Activated CD8-positive, alpha-beta memory T cell treated with anti-CD3 and anti-CD28 coated beads for 4 hours (primary cell): ENCODE measurements at places on chromosomes 1 and 21.

GRCh38 chr21:27192281-27192949 lies 225.5 kb upstream of the ADAMTS5 start:
- no peak for DNase-seq

DNA sequence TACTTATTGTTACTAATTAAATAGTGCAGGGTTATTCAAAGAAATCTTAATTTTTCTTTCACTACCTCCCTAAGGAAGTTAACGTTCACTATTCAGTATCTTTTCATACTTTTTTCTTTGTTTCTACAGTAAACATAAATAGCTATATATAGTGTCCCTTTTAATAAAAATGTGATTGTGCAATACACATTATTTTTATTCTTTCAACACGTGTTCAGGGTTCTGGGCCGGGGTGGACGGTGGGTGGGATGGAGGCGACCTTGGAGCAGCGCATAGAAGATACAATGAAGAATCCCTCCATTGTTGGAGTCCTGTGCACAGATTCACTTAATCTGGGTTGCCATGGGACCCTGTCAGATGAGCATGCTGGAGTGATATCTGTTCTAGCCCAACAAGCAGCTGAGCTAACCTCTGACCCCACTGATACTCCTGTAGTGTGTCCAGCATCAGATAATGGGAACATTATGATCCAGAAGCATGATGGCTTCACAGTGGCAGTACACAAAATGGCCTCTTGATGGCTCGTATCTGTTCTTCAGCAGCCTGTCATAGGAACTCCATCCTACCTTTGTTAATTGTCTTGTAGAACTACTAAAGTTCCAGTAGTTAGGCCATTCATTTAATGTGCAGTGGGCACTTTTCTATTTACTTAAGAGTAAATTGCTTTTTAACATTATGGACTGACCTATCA lies 155.9 kb upstream of the L1TD1 start:
- no peak for DNase-seq

- no peak for DNase-seq
Measured at GRCh38 chr1:101139821-101140718, 96.7 kb upstream of the S1PR1 start.

- no peak for DNase-seq
Measured at GRCh38 chr1:91031081-91031480, 9.2 kb upstream of the ZNF644 start.

- DNase-seq: no peak
Measured at GRCh38 chr1:119075614-119076013, 64.8 kb downstream of the WARS2 start.

DNA sequence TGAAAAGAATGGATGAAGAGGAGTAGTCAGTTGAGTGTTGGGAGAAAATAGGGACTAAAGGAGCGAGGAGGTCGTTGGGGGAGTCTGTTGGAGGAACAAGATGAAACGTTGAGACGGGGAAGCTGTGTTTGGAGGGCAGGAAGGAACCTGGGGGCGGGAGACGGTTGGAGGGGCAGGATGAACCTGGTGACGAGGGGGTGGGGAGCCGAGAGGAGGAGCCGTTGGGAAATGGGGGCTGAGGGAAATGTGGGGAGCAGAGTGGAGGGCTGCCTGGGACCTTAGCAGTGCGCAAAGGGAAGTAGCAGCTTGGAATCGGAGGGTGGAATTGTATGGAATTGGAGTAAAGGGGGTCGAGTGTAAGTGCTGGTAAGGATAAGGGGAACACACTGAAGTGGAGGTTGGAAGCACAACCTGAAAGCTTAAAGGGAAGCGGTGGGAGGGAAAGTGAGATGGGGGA lies 630 bp downstream of the MTF2 start:
- DNase-seq: no peak

DNA sequence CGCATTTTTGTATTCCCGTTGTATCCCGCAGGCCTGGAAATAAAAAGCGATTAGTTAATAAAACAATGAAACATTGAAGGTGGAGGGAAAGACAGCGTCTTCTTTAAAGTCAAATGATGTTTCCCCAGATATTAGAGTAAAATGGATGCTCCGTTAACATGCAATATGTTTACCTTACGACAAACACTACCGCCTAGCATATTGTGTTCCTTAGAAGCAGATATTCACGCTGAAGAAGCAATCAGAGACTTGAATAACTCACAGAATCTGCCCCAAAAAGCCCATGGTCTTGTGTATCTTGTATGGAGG lies 583 bp upstream of the B4GALT3 start:
- no peak for DNase-seq

DNA sequence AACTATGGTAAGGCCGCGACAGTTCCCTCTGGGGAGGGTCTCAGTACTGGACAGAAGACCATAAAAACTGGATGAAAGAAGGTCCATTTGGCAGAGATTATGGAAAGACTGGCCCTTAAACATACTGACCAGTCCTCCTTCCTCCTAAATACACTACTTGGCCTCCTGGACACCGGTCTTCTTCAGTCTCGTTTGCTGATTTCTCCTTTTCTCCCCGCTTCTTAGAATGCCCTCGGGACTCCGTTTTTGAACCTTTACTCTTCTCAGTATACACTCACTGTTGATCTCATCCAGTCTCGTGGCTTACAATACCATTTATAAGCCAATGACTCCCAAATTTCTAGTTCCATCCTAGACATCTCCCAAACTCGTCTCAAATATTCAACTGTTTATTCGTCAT lies 694 bp upstream of the MRPL9 start:
- DNase-seq: no peak

GRCh38 chr21:40964691-40965090 lies 117.7 kb upstream of the DSCAM start:
- DNase-seq: no peak

GRCh38 chr1:52414942-52415341 lies 10.5 kb downstream of the PRPF38A start:
- no peak for DNase-seq

DNA sequence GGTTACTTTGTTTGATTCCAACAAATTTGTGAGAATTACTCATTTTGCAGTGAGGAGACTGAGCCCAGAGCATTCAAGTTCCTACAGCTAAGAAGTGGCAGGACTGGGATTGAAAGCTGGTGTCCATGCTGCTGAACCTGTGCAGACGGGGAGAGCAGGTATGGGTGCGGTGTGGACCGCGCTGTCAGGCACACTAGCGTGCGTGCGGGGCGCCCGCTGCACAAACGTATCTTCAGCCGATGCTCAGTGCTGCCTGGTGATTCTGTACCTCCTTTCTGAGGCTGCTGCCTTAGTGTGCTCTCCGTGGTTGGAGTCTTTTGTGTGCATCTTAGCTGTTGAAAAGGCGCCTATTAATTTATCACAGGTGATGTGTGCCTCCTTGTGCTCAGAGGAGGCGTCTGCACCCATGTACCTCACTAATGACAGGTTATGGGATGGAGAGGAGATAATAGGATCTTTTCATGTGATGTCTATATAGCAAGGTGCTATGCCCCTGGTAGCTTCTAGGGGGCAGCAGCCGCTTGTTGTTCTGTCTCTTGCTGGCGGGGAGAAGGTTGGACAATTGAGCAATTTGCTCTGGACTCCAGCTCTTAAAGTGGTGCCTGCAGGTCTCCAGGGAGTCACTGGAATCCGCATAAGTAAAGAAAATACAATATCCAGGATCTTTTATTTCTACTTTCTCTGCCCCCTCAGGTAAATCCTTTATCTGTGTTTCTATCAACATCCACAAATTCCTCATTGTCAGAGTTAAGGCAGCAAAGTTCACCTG lies 32.5 kb downstream of the PEX14 start:
- DNase-seq: peak; percentile 22
